ENCODE measurements at places on chromosomes 3 and 15. TPM values are rescaled to one million over a fixed set of nuclear protein-coding genes. Genes with fewer than 3 reads are reported as not detected.

The PDZRN3 gene
- 3.5 TPM for total RNA-seq

The MESP1 gene
- 1.5 TPM for total RNA-seq

The EBLN2 gene
- total RNA-seq: 2.2 TPM

- peak; percentile 42 for DNase-seq
These were observed 17.8 kb downstream of the PRICKLE2 start for GRCh38 chr3:64207289-64208080.

GRCh38 chr3:22012471-22012870 is 261.5 kb upstream of the ZNF385D start:
- no peak for DNase-seq

DNA sequence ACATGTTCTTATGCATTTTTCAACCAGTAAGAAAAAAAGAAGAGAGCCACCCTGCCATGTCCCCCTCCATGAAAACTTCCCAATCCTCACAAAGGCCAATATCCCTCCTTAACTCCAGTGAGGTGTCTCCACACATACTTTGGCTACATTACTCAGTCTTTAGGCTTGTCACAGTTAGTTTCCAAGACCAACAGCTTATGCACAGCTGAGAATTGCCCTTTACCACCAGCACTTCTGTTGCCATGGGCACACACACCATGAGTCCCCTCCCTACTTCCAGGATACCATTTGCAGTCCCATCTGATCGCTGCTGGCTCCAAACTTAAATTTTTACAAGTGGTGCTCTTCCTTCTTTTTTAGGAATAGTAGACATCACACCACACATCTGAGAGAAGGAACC is 150.3 kb upstream of the STRIT1 start:
- DNase-seq: no peak

GRCh38 chr15:40295877-40296560 is 11.7 kb downstream of the PLCB2 start:
- no peak for DNase-seq

GRCh38 chr3:36201546-36201945 is 178.8 kb upstream of the STAC start:
- no peak for DNase-seq

DNA sequence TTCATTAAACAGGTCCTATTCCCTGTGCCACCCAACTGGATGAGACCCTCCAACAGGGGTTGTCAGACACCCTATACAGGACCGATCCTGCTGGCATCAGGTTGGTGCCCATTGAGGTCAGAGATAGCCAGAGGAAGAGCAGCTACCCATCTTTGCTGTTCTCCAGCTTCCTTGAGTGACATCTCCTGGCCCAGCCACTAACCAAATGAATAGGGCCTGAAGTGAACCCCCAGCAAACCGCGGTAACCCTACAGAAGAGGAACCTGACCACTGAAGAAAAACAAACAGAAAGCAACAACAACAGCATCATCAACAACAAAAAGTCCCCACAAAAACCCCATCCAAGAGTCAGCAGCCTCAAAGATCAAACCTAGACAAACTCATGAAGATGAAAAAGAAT is 133.6 kb upstream of the ARPP21 start:
- DNase-seq: no peak

DNA sequence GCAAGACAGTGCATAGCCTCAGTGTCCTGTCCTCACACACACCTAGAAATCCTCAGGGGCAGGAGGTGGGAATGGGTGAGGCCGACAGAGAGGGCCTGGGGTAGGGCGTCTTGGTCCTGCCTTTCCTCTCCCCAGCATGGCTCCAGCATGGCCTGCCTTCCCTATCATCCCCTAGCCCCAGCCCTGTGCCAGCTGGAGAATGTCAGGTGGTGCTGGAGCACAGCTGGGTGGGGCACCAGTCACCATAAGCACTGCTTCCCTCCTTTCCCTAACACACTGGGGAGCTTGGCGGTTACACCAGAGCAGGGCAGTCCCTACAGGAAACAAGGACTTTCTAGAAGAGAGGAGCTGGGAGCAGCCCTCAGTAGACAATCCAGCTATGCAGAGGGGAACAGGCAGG is 236.8 kb downstream of the KLF13 start:
- no peak for DNase-seq

DNA sequence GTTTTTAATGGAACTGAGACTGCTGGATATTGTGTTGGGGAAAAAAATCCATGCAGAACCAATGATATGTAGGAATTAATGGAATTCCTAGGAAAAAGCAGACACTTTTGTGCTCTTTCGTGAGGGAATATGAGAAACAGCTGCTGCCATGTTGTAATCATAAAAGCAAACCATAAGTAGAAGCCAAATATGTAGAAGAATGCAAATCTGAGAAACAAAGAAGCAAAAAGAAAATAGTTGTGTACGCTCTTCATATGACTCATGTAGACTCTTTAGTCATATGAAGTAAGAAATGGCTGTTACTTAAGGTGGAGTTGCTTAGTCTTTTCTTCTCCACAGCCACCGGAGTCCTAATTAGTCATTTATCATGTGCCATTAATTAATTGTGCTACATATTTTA is 298.6 kb upstream of the ZNF717 start:
- DNase-seq: no peak

GRCh38 chr15:24954783-24955530 is at the start of the genes SNRPN and SNURF:
SNRPN (plus strand) TSS chr15:24954987; CDS start chr15:24974454, 19,467 bp downstream.
SNURF (plus strand) TSS chr15:24954987; CDS start chr15:24955049, 62 bp downstream.
- DNase-seq: peak; percentile 91

GRCh38 chr15:100769043-100769974 is 110.3 kb upstream of the ALDH1A3 start:
- no peak for DNase-seq

Data from Daoy (cell line).